ENCODE measurements at places on chromosomes 4 and X.

GRCh38 chr4:25949173-25949748, 35.2 kb downstream of the SMIM20 start:
- no peak for DNase-seq

DNA sequence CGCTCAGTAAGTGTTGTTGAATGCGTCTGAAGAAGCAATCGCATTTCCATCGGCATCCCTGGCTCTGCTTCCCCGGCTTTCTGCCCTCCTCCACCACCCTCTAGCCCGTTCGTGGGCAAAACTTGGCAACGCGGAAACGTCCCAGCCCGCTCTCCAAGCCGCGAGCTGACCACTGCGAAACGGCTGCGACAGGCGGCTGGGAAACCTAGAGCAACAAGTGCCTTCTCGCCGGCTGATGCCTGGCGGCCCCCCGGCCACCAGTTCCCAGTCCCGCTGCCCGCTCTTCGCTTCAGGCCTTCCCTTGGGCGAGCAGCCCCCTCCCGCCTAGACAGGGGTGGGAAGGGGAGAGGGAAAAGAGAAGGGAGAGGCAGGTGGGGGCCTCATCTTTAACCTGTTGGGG, 837 bp downstream of the CITED1 start:
- DNase-seq, result no peak

DNA sequence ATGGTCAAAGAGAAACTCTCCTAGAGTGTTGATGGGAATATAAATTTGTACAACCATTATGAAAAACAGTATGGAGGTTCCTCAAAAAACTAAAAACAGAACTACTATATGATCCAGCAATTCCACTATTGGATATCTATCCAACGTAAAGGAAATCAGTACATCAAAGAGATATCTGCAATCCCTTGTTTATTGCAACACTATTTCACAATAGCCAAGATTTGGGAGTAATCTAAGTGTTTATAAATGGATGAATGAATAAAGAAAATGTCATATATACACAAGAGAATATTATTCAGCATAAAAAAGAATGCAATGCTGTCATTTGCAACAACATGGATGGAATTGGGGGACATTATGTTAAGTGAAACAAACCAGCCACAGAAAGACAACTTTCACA, 1118.1 kb upstream of the PRKX start:
- no peak for DNase-seq

DNA sequence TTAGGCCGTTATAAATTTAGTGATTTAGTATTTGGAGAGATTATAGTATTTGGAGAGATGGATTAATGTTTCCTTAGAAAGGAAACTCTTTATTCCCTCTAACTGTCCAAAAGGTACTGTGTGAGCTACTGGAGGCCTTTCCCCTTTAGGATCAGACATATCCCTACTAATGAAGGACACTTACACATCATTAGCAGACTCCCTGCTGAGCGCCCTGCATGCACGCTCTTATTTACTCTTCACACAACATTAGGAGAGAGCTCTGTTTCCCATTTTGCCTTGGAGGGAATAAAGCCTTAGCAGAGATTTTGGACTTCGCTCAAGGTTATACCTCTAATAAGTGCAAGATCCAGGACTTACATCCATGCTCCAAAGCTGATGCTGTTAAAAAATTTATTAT, 17.8 kb upstream of the STOX2 start:
- DNase-seq, result peak; percentile 8

- DNase-seq, result no peak
Measured at GRCh38 chrX:79153348-79153747, 8.9 kb downstream of the GPR174 start.

- DNase-seq, result no peak
Measured at GRCh38 chr4:53590187-53590586, 1.1 kb downstream of the LNX1 start.

- DNase-seq, result no peak
Measured at GRCh38 chr4:7929118-7929951, 10.3 kb downstream of the AFAP1 start.

DNA sequence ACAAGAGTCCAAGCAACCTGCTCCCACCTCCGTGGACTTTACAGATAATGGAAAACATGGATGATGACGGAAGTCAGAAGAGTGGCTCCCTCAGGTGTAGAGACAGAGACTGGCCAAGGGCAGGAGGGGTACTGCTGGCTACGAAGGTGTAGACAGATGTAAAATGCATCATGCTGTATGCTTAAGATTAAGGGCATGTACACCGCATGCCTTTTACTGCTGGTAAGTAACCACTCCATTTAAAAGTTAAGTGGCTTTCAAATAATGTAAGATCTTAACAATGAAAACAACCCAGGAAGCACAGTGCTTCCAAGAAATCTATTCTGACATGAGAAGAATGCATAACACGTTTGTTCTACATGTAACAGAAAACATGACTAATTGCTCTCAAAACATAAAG, 76.9 kb upstream of the FAM9B start:
- DNase-seq, result no peak

DNA sequence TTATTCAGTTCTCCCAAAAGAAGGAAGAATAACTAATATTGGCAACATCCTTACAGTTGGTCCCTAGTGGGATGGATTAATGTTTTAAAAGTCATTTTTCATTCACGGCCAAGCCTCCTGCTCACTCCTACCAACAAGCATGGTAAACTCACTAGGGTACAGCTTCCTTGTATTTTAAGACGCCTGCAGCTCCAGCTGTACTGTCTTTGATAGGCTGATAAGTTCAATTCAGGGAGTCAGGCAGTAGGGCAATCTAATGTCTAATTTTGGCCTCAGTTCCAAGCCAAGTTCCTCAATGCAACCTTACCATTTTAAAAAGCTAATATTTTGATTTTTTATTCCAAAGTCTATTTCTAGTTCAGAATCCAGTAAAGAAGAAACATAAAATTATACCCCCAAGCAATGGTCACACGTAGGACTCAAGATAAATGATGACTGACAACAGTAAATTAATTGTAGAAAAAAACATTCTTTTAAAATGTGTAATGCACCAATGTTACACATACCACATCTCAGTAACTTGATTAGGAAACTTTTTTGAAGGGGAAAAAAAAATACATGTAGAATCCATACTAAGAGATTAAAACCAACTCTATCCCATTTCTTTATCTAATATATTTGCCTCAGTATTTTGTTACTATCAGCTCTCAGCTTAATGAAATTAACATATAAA, 9.3 kb downstream of the LCORL start:
- no peak for DNase-seq

DNA sequence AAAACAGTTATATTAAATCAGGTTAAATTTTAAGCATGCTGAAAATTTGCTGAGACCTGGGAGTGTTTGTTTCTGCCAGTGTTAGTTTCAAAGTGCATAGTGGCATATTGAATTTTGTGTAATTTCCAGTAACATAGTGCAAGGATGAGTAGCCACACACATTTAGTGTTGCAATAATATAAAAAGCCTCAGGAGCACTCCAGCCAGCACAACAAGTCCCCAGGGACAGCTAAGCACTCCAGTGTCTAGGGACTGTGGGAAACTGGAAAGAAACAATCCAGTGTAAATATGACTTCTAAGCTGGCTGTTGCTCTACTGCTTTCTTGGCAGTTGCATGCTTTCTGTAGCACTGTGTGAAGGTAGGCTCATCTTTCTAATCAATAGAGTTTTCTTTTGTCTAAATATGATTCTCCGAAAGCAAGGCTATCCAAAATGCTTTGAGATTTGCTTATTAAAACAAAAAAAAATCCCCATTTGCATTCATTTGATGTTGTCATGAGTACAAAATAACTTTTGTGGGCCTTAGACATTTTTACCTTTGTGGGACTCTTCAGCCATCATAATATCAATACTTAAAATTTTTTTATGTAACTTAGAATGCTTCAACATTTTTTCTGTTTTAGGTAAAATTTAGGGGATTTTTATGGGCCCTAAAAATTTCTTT, 24.2 kb upstream of the CXCL2 start:
- DNase-seq, result peak; percentile 86

GRCh38 chrX:26925088-26925487, 538.1 kb downstream of the PPP4R3C start:
- DNase-seq, result no peak

GRCh38 chrX:114165537-114165936, 418.3 kb upstream of the HTR2C start:
- no peak for DNase-seq

GRCh38 chr4:110678517-110679227, 55.8 kb upstream of the PITX2 start:
- DNase-seq, result no peak

DNA sequence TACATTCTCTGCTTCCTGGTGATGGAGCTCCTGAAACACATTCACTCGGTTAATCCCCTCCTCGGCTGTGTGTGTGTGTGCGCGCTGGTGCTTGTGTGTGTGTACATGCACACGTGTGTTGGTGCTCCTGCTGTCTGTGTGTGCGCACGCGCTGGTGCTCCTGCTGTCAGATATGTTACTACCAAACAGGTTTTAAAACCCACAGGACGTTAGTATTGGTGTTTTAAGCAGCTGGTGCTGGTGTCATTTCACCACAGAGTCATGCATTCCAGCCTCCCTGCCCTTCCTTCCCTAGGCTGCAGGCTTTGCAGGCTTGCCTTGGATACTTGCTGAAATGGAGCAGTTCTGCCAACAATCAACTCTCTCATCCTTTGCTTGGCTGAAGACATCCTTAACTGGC, 48.1 kb upstream of the CPLX1 start:
- DNase-seq, result no peak

DNA sequence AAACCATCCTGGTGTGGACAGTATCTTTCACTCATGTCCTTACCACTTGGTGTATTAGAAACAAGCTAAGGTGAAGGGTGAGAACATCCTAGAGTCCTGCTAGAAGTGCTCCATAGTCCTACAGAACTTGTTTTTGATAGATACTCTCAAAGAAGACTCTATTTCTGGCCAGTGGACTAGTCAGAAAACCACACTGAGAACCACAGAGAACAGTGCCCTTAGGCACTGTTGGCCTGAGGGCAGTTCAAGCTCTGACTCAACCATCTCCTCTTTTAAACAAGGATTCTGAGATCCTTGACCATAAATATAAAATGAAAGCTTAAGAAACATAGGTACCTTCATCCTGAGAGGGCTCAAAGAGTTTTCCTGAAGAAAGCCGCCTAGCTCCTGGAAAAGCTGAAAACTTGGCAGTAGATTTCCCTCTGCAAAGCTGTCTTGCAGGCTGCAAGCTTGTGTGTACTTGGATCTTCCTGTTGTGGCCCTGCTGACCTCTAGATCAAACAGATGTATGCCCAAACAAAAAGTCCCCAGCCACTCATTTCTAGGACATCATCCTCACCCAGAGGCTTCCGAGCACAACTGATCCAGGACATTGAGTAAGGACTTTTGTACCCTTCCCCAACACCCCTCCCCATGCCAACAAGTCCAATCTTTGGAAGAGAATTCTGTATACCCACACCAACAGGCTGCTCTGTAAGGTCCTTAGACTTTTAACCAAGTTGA, 111.6 kb upstream of the CXCL13 start:
- DNase-seq, result no peak

GRCh38 chrX:130100180-130100579, 10.1 kb downstream of the ELF4 start:
- no peak for DNase-seq

DNA sequence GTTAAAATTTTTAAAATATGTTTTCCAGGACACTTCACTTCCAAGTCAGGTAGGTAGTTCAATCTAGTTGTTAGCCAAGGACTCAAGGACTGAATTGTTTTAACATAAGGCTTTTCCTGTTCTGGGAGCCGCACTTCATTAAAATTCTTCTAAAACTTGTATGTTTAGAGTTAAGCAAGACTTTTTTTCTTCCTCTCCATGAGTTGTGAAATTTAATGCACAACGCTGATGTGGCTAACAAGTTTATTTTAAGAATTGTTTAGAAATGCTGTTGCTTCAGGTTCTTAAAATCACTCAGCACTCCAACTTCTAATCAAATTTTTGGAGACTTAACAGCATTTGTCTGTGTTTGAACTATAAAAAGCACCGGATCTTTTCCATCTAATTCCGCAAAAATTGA, 49.7 kb downstream of the XIAP start:
- DNase-seq, result no peak

DNA sequence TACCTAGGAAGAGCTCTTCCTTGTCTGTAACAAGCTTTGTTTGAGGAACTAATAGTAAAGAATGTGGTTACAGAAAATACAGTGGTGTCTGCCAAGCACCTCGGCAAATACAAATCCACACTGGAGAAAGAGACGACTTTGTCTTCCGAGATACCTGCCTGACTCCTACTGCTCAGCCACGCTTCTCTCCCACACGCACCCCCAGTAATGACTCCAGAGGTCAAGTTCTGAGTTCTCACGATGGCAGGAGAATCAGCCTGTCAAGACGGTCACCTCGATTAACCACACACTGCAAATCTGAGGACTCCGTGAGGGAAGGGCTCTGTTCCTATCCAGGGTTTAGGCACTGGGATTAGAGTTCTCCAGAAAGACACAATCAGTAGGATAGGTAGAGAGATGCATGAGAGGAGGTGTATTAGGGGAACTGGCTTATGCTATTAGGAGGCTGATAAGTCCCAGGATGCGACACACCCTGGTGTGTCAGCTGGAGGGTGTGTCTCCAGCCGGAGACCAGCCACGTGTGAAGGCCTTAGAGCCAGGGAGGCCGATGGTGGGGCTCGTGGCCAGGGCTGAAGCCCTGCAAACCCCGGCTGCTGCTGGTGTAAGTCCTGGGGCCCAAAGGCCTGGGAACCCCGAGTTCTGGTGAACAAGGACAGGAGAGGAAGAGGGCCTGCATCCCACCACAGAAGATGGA, 8.4 kb upstream of the TRIML2 start:
- DNase-seq, result no peak

DNA sequence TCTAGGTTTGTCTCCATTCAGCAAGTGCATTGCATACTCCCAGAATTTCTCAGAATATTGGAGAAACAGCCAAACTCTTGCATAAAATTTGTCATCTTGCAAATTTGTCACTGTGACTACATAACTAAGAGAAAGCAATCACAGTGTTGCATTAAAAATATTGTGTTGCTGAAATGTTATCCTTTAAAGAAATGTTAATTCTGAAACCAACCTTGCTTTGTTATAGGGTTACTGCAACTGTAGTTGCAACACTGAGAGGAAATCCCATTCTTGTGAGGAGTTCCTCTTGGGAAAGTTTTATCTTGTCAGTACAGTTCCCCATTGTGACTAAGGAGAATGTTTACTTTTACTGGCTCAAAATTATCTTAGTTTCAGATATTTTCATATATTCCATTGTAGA, 20.9 kb downstream of the CYBB start:
- no peak for DNase-seq

- DNase-seq, result no peak
Measured at GRCh38 chr4:125235971-125236370, 78.8 kb upstream of the FAT4 start.

DNA sequence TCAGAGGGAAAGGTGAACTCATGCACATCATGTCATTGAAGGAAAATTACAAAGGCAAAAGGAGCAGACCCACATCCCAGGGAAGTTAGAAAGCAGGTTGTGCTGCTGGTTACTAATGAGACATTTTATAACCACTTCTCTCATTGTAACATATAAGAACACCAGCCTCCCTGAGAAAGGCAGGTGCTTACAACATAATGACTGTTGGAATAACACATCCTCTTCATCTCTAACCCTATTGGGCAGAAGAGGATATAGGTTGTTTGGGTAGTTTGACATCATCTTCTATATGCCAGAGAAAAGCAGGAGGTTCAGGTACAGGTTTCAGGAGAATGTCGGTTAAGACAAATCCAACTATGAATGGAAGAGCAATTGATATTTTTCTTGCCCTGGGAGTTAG, 77.6 kb downstream of the MAOA start:
- no peak for DNase-seq
